Stimulated activated CD8-positive, alpha-beta memory T cell treated with anti-CD3 and anti-CD28 coated beads, Interleukin-4, amount 100 ng/mL, for 1 hour (primary cell): ENCODE measurements at places on chromosomes 6 and 20.

DNA sequence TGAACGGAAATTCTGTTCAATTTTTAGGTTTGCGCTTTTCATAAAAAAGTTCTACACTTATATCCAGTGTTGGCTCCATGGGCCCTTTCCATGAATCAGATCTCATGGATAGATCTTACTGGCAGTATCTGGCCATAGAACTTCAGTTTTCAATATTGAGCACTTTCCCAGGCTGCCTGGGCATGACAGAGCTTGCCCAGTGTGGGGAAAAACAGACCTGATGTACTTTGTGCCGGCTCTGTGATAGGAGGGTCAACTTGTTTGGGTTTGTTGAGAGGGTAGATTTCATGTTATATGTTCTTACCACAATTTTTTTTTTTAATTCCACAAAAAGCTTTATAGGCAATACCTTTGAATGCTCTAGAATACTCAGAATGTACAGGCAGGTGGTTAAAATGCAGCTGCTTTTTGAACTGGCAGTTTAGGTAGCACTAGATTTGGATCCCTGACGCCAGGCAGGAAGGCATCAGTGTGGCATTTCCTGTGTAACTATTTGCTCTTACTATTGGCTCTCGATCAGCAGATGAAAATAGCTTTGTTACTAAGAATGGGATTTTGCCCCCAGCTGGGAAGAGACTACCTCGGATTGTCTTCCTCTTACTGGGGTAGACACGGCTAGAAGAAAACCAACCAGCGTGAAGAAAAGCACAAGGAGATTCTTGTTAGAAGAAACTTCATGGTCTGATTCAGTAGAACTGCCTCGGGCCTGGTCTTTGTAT lies 404.9 kb upstream of the SOX4 start:
- no peak for DNase-seq

- DNase-seq, result no peak
Measured at GRCh38 chr6:104887350-104887749, 27.6 kb upstream of the HACE1 start.

- no peak for DNase-seq
Measured at GRCh38 chr6:39610221-39610620, 115.0 kb downstream of the KIF6 start.

- DNase-seq, result no peak
Measured at GRCh38 chr6:36076178-36077063, 48.8 kb downstream of the MAPK14 start.

GRCh38 chr6:107574856-107575255 lies 84.9 kb downstream of the SOBP start:
- DNase-seq, result no peak

DNA sequence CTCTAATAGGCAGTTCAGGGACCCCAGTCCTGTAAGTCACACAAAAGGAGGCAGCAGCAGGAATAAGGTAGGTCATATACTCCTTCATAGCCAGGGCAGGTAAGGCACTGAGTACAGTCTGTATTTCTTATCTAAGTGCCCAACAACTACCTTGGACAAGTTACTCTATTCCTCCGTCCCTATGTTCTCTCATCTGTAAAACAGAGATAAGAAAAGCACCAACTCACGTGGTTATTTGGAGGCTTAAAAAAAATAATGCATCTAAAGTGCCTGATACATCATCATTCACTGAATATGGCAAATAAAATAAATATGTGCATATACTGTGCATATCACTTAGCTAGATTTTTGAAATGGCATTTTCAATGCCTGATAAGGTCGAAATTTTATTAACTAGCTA lies 298.1 kb upstream of the CDYL start:
- DNase-seq, result no peak

DNA sequence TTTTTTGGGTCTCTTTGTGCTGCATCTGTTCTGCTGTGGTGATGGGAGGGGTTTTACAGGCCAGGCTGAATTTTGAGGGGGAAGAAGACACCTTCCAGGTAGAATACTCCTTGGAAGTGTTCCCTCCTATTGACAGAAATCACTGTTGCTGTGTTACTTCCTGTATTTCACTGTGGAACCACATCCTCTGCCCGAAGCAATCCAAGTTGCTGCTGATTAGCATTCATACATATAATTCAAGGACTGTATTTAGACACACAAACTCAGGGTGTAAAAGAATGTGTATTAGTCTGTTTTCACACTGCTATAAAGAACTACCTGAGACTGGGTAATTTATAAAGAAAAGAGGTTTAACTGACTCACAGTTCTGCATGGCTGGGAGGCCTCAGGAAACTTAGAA lies 50.6 kb upstream of the TMEM244 start:
- no peak for DNase-seq

DNA sequence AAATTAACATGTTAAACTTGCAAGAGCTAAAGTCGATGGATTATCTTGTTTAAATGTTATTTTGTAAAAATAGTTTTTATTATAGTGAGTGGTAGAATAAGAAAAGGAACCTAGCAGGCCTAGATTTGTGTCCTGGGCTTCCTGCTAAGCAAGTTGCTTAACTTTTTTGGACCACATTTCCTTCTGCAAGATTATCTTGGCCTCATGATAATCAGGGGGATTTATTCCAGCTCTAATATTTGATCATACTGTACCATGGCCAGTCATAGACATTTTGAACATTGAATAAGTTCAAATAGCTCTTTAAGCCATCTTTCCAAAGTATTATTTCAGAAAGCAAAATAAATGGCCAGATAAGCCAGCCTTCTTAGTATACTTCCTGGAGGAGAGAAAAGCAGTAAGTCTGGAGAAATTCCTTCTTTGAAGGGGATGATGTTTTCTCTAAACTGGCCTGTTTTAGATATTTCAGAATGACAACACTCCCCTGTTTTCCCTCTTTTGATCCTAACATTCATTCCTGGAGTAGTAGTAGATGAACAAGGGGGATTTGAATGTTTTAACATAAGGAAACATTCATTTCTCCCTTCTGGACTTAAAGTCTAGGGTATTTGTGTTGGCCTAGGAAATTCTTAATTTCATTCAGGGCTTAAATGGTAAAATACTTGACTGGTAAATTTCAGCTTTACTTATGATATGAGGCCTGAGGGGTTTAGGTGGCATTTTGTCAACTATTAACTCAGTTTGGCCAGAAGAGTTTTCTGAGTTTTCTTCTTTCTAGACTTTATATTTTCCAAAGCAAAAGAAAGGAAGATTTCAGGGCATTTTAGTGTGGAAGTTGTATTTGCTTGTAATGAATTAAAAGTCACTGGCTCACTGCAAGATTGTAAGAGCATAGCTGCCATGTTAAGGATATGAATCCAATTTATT lies 108.8 kb upstream of the SCGN start:
- DNase-seq, result no peak

GRCh38 chr6:24139639-24140038 lies 13.6 kb downstream of the NRSN1 start:
- no peak for DNase-seq

- no peak for DNase-seq
Measured at GRCh38 chr6:31763619-31763940, 1.1 kb downstream of the SAPCD1 start.

- no peak for DNase-seq
Measured at GRCh38 chr6:152700427-152700826, 2.7 kb downstream of the MYCT1 start.
